Neural cell (in vitro differentiated cells): ENCODE measurements at places on chromosomes 13 and 19. TPM values are rescaled to one million over a fixed set of nuclear protein-coding genes. Genes with fewer than 3 reads are reported as not detected.

Gene FAAP24
- 3.9 and 4.5 TPM in 2 replicates for polyA plus RNA-seq

Gene LATS2
- polyA plus RNA-seq = 2.6 and 3.7 TPM in 2 replicates

Gene PGLYRP2
- polyA plus RNA-seq = not detected in 2 replicates

Gene FFAR3
- polyA plus RNA-seq = not detected in 2 replicates

Gene CYP2F1
- polyA plus RNA-seq = not detected in 2 replicates

Gene OR10H1
- polyA plus RNA-seq = not detected in 2 replicates

Gene LILRA5
- polyA plus RNA-seq = not detected in 2 replicates
